ENCODE measurements at places on chromosomes 7 and 10.

GRCh38 chr7:19284596-19285300, 139.5 kb upstream of the FERD3L start:
- no peak for DNase-seq

GRCh38 chr7:128699196-128699712, 27.2 kb downstream of the GARIN1A start:
- no peak for DNase-seq

GRCh38 chr10:124961248-124961570, 19.3 kb downstream of the ZRANB1 start:
- no peak for DNase-seq

GRCh38 chr10:114437473-114438292, 33.4 kb upstream of the AFAP1L2 start:
- no peak for DNase-seq

DNA sequence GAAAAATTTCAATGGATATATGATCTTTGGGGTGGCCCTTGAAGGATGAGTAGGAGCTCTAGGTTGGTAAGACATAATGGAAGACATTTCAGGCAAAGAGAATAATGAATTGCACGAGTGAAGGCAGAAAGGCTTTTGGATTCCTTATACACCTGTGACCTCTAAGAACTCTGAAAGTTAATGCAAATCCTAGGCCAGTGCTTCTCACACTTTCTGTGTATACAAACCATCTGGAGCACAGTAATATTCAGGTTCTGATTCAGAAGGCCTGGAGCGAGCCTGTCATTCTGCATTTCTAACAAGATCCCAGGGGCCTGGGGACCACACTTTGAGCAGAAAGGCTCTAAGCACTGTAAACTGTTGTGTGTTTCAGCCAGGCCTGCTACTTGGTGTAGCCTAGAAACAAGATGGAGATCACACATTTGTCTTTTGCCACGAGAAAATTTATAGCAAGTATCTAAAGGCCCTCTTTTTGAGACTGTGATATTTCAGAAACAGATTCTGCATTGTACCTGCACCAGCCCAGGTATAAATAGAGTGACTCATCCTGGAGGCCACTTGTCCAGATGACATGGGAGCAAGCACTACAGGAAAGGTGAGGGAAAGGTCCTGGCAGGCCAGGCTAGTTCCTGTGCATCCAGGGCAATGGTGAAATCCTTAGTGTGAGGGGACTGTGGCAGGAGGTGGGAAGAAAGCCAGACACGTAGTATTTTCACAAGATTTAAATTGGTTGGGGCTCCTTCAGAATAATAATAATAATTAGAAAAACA, 24.4 kb downstream of the MRPS33 start:
- no peak for DNase-seq

GRCh38 chr7:69515495-69516212, 82.6 kb upstream of the AUTS2 start:
- no peak for DNase-seq

GRCh38 chr7:4835398-4836205, 26.2 kb downstream of the PAPOLB start:
- no peak for DNase-seq

DNA sequence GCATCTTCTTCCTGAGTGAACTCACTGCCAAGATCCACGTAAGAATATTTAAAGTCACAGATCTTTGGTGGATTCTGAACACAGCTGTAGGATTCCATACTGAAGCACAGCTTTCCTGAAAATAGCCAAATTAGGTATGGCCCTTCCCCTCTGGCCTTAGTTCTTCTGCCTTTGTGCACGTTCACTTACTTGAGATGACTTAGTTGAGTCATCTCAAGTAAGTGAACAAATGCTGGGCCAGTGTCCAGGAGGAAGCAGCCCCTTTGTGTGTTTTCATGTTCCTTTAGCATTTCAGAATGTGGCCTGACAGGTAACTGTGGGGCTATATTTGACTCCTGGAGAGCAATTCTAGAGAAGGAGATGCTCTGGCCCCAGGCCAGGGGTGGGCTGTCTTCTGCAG, 51.5 kb downstream of the CCNY start:
- no peak for DNase-seq

DNA sequence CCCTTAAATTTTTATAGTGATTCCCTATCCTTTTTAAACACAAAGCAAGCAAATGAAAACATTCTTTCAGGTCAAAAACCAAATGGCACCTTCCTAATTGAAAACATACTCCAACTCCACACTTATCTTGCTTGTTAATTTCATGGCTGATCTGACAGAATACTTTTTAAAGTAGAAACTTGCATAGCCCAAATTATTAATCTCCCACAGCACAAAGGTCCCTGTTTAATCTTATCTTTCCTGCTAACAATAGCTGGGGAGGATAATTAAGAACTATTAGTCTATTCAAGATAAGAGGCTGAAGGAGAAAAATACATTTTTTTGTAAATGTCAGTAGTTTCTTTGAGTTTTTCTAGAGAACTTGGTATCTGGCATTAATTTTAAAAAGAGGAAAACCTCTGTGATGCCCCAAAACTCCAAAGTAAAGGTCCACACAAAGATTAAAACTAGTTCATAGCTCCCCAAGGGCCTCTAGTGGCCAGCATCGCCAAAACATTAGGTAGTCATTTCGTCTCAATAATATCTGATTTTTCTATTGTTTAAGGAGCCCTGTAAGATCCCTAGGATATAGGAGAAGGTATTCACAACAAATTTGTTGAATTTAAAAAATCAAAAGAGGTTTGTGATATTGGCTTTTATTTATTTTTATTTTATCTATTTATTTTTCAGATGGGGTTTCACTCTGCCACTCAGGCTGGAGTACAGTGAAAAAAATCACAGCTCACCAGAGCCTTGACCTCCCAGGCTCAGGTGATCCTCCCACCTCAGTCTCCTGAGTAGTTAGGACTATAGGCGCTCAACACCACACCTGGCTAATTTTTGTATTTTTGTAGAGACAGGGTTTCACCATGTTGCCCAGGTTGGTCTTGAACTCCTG, 14.7 kb downstream of the CDNF start:
- DNase-seq = peak; percentile 29

GRCh38 chr10:110569122-110569521, 1.6 kb downstream of the SMC3 start:
- no peak for DNase-seq

DNA sequence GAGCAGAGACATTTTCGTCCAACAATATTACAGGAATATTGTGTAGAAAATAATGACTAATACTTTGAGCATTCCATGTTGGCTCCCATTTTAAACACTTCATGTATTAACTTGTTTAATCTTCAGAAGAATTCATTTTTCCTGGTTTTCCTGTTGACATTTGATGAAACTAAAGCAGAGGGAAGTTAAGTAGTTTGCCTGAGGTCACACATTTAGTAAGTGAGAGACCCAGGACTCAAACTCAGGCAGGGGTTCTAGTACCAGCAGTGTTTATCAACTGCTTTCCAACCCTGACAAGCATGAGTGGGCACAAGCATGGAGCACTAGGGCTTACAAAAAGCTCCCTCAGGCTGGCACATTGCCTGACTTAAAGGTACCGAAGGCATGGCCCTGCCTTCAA, 719.1 kb downstream of the AUTS2 start:
- no peak for DNase-seq

DNA sequence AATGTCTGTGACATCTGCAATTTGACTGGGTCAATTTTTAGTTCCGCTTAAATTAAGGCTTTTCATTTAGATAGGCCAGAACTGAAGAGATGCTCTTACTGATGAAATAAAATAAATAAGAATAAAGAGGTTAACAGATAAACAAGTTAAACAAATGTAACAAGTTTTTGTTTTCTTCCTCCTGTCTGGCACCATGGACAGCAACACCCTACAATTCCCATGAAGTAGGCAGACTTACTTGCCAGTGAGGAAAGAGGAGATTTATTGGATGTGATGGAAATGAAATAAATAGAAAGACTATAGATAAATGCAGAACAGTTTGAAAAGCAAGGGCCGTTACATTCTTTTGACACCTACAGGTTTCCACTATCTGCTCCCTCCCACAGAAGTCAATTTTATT, 118.5 kb downstream of the AMPH start:
- DNase-seq = no peak

- DNase-seq = no peak
Measured at GRCh38 chr10:132155723-132156381, 30.9 kb upstream of the DPYSL4 start.

GRCh38 chr10:91162050-91162494, 58.4 kb upstream of the PCGF5 start:
- no peak for DNase-seq

- DNase-seq = no peak
Measured at GRCh38 chr7:106418094-106418493, 133.3 kb upstream of the NAMPT start.

- DNase-seq = no peak
Measured at GRCh38 chr7:128254470-128254869, 13.4 kb downstream of the LEP start.

GRCh38 chr10:62813453-62813852, 2.7 kb downstream of the EGR2 start:
- no peak for DNase-seq

GRCh38 chr7:47478017-47478344, 103.9 kb downstream of the TNS3 start:
- no peak for DNase-seq

DNA sequence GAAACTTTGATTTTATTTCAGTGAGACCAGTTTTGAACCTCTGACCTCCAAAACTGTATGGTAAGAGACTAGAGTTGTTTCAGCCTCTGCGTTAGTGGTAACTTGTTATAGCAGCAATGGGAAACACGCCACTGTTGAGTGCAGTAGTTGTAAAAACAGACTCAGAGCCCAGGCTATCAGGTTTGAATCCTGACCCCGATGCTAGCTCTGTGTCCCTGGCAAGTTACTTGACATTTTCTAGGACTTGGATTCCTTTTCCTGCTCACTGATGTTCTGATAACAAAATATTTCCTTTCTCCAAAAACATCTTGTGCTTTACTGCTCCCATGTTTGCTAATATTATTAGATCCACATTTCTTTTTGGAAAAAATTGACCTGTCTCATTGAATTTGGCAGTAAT, 131.0 kb downstream of the PLXDC2 start:
- no peak for DNase-seq

DNA sequence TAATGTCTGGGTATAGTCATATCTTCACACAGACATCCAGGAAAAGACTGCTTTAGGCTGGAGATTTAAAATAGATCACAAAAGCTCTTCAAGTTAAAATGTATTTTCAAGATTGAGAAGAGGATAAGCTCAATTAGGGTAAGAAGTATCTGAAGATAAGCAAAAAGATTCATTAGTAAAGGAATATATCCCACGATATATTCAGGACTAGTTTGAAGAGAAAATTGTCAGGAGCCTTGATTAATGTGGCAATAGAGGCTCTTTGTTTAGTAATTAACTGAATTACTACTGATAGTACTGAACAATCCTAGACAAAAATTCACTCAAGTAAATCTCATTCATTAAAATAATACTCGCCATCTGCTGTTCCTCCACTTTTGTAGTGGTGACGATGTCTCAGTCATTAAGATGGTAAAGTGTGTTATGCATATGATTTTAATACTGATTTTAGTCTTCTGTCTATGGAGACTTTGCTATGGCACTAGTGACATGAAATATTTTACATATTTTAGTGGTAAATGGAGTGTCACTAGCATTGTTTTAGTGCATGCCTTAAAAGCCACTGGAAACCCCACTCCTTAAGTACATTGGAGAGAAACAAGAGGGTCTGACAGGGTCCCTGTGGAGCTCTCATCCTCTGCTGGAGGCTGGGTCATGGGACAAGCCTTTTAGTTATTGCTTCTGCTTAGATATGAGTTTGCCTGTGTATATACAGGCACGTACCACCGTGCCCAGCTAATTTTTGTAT, 32.8 kb downstream of the INPP5F start:
- DNase-seq = no peak

GRCh38 chr10:11063856-11064255, 46.2 kb downstream of the CELF2 start:
- no peak for DNase-seq

- DNase-seq = no peak
Measured at GRCh38 chr7:133252506-133252857, 396 bp upstream of the EXOC4 start.

GRCh38 chr10:8873310-8873709, 818.8 kb downstream of the GATA3 start:
- no peak for DNase-seq

DNA sequence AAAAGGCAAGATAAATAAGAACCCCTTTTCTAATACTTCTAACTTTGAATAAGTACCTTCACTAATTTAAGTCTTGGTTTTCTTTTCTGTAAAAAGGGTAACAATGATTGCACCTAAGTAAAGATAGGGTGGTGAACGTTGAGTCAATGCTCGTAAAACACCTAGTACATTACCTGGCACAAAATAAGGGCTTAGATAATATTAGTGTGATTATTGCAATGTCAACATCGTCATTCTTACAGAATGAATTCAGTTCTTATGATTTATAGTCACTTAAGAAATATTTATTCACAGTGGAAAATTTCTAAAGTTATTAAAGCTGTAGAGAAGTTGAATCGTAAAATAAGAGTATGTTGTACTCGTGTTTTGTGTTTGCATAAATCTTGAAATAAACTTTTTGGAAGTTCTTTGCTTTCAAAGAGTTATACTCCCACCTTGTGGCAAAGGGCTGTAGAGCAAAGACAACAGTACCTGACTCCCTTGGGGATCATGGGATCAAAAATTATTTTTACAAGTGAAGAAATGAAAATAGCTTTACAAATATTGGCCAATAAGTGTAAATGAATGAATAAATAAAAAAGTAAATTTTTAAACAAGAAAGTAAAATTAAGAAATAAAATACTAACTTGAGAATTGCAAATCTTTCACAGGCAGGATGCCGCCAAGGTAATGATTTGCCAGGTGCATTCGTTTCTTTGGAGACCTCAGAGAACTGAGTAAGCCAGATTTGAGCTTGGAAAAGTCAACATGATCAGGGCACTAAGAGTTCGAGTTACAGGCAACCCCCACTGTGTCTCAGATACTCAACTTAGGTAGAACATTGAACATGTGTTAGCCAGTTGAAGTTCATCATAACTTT, 285.8 kb upstream of the CACNA2D1 start:
- no peak for DNase-seq

- DNase-seq = no peak
Measured at GRCh38 chr7:69663911-69664832, 65.9 kb downstream of the AUTS2 start.

- no peak for DNase-seq
Measured at GRCh38 chr7:40194745-40195144, 59.9 kb downstream of the SUGCT start.

- DNase-seq = no peak
Measured at GRCh38 chr10:15624401-15625196, 95.1 kb downstream of the ITGA8 start.

DNA sequence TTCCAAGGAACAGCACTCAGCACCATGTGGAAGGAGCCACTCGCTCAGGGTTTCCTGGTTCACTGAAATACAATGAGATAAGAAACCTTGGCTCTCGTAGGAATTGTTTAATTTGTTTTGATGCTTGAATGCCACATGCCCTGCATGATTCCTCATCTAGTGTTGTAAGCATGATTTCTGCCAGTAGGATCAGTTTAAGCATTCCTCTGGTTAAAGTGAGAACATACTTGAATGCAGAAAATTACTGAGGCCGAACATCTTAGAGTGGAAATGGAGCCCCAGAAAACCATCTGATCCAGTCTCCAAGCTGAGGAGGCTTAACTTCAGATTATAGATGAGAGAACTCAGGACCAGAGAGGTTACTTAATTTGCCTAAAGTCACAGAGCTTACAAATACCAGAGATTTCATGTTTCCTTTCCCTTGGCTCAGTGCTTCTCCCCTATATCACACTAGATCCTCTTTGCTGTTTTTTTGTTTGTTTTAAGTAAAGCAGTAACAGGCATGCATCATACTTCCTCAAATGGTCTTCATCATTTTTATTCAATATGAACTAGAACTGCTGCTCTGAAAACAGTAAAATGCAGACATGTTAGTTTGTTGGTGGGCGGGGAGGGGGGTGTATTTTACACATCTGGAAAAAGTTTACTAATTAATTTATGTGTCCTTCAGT, 125.1 kb downstream of the ADAM12 start:
- no peak for DNase-seq

GRCh38 chr10:77505431-77506334, 131.9 kb downstream of the KCNMA1 start:
- DNase-seq = no peak

Measured in T-helper 1 cell (primary cell).